GM20000 (cell line): ENCODE measurements at places on chromosomes 5 and 9.

DNA sequence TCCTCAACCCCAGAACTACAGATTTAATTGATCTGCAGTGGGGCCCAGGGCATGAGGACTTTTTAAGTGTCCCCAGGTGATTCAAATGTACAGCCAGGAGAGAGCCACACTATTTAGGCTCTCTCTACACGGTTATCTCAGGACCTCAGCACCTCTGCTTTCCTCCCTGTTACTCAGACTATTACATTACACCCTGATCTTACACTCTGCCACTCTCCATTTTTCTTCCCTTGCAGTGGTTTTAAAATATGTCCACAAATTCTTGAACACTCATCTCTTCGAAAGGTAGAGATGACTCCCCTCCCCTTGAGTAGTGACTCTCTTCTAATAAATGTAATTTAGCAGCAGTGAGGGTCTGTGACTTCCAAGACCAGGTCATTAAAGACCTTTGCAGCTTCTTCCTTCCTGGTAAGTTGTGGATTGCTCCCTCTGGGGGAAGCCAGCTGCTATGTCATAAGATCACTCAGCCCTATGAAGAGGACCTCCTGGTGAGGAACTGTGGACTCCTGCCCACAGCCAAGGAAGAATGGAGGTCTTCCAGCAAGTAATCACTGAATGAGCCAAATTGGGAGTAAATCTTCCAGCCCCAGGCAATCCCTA is 87.5 kb upstream of the SSBP2 start:
- DNase-seq = no peak

GRCh38 chr9:38443181-38443580 is 18.9 kb upstream of the IGFBPL1 start:
- no peak for DNase-seq

DNA sequence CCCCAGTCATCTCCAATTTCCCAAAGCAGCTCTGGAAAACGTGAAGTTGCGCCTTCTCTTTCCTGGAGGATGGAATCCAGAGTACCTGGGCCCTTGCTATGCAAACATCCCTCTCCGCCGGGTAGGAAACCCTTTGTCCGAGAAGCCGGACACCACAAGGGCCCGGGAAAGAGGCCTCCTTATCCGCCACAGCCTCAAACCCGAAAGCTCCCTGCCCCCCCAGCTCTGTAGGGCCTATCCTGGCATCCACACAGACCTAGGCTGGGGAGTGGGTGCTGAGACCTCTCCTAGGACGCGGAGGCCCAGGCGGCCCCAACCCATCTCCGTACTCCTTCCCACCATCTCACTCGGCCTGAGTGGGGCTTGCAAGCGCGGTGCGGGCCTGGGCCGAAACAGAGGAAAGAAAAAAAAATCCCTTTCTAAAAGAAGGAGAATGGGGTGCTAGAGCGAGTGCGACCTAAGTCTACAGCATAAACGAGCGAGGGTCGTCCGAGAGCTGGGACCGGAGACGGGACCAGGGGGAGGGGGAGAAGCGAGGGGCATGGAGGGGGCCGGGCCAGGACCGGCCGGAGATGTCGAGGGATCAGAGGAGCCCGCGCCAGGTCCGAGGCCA is 624 bp downstream of the FBXW11 start:
- DNase-seq = no peak

- DNase-seq = no peak
These were observed 13.5 kb upstream of the ANKRD33B start for GRCh38 chr5:10550222-10550995.

DNA sequence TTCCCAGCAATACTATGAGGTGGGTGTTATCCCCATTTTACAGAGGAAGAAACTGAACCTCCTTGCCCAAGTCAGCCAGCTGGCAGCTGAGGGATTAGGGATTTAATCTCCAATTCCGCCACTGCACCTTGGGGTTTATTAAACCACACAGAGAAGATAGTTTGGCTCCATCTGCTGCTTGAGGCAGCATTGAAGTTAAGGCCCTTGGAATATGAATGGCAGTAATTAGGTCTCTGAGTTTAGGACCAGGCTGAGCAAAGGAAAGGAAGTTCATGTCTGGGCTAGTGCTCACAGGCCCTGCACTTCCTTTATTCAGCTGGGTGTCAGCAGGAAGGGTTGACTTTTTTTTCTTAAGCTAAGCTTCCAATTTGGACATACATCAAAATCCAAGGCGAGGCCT is 86.9 kb upstream of the GDNF start:
- no peak for DNase-seq

GRCh38 chr5:55063220-55063863 is 39.1 kb upstream of the GZMA start:
- no peak for DNase-seq

- DNase-seq = no peak
These were observed 206.6 kb downstream of the NSG2 start for GRCh38 chr5:174252121-174252520.

DNA sequence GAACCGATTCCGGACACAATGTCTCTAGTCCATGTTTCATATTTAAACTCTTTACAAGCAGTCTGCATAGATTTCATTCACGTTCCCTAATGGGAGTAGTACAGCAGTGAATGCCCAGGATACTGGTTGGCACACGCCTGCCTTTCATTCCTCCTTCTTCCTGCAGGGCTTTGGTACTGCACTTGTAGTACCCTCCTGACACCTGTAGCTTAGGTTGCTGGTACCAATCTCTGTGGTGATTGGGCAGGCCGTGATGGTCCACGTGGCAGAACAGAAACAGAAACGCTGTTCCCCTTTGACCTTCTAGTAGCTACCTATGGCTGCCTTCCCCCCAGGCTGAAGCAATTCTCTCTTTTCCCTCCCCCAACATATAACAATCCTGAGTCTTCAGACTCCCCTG is 107.3 kb upstream of the MEGF10 start:
- DNase-seq = no peak

- DNase-seq = no peak
These were observed 75.0 kb downstream of the ADAMTS12 start for GRCh38 chr5:33816791-33817190.

DNA sequence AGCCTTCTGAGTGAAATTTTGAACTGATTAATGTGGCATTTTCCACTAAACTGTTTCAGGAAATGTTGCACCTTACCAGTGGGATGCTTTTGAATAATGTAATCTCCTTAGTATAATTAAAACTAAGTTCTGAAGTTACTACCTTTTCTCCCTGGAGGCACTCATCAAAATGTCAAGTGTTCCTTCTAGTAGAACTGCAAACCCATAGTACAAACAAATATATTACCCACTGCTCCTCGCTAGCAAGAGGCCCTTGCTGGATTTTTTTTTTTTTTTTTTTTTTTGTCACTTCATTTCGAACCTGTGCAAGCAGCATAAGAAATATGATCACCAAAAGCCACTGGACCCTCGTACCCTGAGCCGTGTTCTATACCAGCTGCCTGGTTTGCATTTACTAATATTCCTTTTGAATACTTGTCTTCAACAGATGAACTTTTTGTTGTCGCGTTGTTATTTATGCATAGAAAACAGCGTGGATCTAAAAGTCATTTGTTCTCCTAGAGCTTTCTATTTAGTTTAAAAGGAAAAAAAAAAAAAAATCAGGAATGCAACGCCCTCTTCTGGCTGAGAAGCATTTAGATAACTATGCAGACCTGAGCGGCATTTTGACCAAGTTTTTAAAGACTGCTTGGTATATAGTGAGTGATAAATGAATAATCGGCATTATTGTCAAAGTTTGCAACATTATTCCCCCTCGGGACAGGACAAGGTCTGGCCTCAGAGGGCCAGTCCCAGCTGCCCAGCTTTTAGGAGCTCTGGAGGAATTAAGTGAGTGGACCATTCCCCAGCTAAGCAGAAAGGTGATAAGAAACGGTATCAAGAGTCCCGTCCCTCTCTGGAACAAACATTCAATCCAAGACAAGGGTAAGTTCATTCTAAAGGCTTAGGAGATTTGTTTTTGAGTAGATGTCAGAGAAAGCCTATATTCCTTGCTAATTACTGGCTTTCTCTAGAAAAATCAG is 162.5 kb upstream of the KIF2A start:
- DNase-seq = no peak

- DNase-seq = no peak
These were observed 13.2 kb upstream of the ADGRD2 start for GRCh38 chr9:124437086-124437485.

- DNase-seq = no peak
These were observed 112.6 kb downstream of the CACNA1B start for GRCh38 chr9:137989999-137990715.
